ENCODE measurements at places on chromosomes 16 and 17.

DNA sequence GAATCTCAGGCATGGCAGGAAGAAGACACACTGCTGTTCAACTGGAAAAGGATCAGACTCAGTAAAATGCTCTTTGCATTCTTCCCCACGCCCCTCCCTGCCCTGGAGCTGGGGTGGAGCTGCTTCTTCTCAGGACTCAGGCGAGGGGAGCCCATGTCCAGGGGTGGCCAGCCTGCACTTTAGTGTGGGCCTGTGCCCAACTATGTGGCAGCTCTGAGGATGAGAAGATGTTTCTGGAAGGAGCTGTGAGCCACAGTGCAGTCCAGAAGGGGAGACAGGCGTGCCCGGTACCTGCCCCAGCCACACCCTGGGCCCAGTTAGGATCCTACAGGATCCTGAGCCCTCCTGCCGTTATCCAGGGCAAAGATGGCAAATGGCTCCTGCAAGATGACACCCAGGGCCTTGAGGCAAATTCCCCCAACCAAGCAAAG lies 120.3 kb downstream of the ANKRD11 start:
- no peak for DNase-seq

GRCh38 chr16:72752004-72752695 lies 295.8 kb downstream of the ZFHX3 start:
- DNase-seq = no peak

DNA sequence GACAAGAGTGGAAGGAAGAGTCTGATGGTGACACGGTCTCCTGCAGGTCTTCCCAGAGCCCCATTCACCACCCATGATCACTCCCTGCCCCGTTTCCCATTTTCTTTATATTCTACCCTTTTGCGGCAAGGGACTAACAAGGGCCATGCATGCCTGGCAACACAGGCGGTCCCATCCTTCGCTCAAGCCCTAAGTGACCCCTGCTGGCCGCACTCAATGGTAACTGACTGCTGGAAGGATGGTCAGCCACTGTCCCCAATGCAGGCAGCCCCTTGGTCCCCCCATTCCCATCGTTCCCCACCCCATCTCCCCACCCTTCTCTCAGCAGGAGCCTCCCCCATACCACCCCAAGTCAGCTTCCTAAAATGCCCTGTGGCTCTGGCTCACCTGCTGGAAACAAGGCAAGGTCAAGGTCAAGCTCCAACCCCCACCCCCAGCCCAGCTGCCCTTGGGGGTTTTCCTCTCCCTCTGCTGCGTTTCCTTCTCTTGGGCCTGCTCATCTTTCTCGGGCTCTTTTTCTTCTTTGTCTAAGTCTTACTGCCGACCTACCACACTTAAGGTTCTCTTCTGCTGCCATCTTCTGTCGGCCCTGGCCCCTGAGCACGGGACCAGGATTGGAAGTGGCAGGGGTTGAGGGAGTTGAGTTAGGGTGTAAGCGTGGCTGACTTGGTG lies 116.0 kb downstream of the RPTOR start:
- DNase-seq = no peak

- no peak for DNase-seq
Observed at GRCh38 chr16:12449795-12450194, 353.9 kb downstream of the CPPED1 start.

DNA sequence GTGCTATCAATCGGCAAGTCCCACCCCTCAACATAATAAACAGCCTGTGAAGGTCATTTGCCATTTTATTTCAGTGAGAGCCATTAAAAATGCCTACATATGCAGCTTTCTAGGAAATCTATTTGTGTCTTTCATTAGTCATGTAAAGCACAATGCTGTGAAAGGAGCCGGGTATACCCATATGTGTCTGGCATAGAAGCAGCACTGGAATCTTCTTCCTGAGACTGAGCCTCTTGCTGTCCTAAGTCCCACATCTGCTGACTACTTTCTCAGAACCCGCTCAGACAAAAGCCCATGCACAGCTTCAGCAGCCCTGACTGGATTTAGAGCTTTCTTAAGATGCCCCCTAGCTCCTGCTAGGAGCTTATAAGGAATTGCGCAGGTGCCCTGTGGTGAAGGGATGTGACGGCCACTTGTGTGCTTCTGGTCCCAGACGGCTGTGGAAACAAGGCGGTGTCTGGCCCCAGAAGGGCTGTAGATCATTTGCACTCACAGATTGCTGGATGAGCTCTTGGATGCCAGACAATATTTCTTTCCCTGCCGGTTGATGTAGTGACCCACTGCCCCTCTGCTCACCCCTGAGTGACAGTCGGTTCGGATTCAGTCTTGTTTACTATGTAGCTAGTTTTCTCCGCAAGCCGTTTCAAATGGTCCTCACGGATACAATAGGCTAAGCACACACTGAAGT lies 172.2 kb downstream of the ANKFN1 start:
- DNase-seq = no peak

DNA sequence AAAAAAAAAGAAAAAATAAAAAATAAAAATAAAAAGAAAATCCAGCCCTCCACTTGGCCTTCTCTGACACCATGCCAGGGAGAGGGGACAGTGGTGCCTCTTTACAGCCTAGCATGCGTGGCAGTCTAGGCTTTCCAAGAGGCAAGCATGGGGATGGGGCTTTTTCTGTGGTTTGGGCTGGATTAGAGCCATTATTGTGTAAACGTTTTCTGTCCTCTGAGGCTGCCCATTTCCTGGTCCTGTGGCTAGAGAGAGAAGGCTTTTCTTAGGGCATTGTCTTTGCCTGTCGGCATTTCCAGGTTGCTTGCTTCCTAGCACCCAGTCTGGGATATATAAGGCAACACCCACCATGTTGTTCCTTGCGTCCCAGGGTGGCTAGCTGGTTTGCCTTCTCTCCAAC lies 2.7 kb upstream of the DHRS7B start:
- no peak for DNase-seq

All from activated CD4-positive, alpha-beta T cell treated with anti-CD3 and anti-CD28 coated beads, Interleukin-2, amount 50 U/mL, for 1 hour (primary cell).